AG04449 (cell line): ENCODE measurements at places on chromosomes 5 and 9.

DNA sequence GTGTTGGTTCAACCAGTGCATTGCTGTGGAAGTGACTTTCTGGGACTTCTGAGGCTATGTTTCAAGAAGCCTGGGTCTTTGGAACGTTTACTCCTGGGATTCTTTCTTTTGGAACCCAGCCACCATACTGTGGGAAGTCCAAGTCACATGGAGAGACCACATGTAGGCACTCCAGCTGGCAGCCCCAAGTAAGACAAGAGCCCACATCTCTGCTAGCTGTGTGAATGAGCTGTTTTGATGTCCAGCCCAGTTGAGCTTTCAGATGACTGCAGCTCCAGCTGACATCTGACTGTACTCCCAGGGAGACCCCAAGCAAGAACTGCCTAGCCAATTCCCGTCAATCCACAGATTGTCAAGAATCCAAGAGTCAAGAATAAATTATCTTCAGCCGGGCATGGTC lies 60.1 kb upstream of the SPATA31D4 start:
- no peak for DNase-seq

DNA sequence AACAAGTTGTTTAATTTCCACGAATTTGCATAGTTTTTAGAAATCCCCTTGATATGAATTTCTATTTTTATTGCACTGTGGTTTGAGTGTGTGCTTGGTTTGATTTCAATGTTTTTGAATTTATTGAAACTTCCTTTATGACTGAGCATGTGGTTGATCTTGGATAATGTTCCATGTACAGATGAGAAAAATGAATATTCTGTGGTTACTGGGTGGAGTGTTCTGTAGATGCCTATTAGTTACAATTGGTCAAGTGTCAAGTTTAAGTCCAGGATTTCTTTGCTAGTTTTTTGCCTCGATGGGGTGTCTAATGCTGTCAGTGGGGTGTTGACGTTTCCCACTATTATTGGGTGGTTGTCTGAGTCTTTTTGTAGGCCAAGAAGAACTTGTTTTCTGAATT lies 319.5 kb upstream of the ACTBL2 start:
- DNase-seq = no peak

DNA sequence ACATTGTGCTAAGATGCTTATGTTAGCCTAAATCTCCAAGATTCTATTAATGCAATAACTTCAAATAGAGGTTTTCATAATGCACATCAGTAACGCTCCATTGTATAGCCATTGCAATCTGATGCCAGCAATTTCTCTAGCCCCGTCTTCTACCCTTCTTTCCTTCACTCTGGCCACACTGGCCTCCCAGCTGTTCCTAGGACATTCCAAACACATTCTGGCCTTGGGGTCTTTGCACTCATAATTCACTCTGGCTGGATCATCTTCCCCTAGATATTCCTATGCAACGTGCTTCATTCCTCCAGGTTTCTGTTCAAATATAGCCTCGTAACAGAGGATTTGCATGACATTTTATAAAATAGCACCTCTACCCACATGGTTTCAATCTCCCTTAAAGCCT lies 23.3 kb downstream of the FAM81B start:
- no peak for DNase-seq

GRCh38 chr5:103393101-103393754 lies 134.7 kb downstream of the MACIR start:
- DNase-seq = no peak

GRCh38 chr9:68492806-68493205 lies 47.9 kb downstream of the TMEM252 start:
- no peak for DNase-seq

GRCh38 chr5:50325237-50325832 lies 115.8 kb downstream of the EMB start:
- DNase-seq = no peak

DNA sequence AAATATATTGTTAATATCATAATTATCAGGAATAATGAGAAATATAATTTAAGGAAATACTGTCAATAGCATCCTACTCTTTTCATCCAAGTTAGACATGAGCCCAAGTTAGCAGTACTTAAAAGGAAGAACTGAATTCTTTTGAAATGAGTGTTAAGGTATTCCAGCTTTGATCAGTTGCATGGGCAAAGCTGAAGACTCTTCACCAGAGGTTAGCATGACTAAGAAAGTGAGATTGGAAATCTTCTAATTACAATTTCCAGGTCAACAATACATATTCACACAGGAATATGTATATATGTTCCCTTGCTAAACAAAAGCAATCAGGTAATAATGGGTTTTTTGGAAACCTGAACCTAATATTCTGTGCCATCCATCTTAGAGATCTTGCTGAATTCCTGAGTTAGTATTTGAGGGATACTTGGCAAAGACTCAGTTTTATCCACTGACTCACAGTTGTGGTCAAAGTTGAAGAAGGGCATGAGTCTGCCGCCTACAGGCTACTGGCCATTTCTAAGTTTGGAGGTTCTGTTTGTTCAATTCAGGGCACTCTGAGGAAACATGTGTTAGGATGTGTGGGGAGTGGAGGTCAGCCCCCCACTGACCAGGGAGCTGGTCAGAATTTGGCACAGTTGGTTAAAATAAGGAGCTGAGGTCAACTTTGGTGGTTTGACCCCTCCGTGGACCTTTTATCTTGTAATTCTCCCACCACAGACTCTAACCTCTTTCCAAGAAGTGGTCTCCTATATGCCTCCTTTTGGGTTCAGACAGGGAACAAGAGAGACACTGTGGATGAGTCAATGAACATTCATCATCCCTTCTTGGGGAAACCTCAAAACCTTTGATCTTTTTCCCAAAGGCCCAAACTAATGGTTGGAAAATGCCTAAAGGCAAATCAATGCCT lies 118.3 kb downstream of the PIK3R1 start:
- DNase-seq = no peak

- no peak for DNase-seq
Observed at GRCh38 chr9:136726118-136726517, 13.7 kb downstream of the DIPK1B start.

DNA sequence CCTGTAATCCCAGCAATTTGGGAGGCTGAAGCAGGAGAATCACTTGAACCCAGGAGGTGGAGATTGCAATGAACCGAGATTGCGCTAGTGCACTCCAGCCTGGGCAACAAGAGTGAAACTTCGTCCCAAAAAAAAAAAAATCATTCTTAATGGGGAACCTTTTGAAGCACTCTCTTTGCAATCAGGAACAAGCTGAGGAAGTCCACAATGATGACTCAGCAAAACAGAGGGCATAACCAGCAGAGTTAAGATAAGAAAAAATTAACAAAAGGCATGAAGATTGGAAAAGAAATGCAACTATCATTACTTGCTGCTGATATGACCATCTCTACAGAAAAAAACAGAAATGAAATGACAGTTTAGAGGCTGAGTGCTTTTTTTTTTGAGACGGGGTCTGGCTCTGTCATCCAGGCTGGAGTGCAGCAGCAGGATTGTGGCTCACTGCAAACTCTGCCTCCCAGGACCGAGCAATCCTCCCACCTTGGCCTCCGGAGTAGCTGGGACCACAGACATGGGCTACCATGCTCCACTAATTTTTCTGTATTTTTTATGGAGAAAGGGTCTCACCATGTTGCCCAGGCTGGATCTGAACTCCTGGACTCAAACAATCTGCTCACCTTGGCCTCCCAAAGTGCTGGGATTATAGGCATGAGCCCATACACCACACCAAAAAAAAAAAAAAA lies 88.0 kb downstream of the FNBP1 start:
- no peak for DNase-seq

DNA sequence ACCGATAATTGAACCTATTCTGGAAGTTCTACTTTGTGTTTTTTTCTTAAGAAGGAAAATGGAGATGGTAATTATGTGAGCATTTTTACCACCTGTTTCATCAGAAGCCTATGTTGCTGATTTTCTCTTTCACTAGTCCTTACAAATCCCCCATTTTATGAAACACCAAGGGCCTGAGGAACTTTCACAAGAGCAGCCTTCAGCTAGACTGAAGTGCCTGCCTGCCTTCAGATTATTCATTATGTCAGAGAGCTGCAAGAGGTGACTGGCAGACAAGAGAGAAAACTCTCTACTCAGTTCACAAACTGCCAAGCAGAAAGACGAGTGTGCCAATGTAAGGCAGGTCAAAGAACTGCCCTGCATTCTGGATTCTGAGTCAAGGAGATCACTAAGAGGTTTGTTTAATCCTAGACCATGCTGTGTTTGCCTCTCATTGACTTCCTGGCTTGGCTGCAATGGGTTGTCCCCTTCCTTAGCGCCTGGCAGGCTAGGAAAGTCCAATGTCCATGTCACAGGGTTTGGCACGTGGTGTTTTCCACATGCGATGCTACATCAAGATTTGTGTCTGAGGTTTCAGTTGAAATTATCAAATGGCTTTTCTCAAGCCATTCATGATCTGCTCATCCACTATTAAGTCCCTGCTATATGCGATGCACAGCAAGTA lies 143.3 kb downstream of the CDC42SE2 start:
- DNase-seq = no peak

DNA sequence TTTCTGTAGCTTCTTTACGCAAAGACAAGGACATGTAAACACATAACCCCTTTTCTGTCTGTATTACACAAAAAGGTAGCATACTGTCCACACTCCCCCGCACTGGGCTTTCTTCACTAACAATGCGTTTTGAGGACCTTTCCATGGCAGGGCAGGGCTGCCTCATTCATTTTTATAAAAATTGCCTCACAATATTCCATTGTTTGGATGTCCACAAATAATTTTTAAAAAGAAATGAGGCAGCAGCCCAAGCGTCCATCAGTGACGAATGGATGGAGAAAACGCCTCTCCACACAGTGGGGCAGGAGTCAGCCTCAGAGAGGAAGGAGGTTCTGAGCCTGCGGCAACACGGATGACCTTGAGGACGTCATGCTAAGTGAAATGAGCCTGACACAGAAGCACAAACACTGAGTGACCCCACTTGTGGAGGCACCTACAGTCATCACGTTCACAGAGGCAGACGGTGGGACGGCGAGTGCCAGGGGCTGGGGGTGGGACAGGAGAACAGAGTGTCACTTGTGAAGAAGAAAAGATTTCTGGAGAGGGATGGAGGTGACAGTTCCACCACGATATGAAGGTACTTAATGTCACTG lies 67.8 kb downstream of the RASGEF1C start:
- no peak for DNase-seq

- DNase-seq = no peak
Observed at GRCh38 chr9:34628656-34629490, at the start of gene ARID3C. TSS of gene ARID3C (minus strand) at chr9:34629066. CDS start at chr9:34628014, 1,052 bp downstream.

DNA sequence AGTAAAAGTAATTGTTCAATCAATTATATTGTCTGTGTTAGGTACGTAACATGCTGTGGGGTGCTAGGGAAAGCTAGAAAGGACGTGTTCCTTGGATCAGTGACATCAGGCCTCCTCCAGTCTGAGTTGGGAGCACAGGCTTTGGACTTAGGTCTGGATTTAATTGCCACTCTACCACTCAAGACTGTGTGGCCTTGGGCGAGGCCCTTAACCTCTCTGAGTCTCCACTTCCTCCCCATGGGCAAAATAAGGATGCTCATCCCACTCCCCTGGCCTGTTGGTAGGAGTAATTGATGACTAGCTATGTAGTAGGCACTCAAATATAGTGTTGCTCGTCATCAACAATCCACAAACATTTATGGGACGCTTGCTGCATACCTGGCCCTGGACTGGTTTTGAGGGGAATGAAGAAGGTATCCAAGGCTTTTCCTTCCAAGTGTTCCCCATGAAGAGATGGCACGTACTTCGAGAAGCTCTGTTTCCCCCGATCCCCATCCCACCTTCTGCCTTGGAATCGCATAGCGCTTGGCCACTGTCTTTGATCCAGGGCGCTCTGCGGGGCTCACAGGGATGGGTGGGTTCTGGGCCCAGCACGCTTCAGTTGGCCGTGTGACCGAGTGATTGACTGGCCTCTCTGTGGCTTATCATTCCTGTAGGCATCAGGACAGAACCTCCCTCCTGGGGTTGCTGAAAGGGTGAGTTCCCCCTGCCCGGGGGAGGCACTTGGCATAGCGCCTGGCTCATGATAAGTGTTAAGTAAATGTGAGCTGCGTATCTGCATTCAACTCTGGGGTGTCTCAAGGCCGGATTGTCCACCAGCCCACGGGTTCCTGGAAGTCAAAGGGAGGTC lies 8.1 kb downstream of the FGF18 start:
- no peak for DNase-seq

- no peak for DNase-seq
Observed at GRCh38 chr9:14661421-14662059, 31.7 kb downstream of the ZDHHC21 start.

DNA sequence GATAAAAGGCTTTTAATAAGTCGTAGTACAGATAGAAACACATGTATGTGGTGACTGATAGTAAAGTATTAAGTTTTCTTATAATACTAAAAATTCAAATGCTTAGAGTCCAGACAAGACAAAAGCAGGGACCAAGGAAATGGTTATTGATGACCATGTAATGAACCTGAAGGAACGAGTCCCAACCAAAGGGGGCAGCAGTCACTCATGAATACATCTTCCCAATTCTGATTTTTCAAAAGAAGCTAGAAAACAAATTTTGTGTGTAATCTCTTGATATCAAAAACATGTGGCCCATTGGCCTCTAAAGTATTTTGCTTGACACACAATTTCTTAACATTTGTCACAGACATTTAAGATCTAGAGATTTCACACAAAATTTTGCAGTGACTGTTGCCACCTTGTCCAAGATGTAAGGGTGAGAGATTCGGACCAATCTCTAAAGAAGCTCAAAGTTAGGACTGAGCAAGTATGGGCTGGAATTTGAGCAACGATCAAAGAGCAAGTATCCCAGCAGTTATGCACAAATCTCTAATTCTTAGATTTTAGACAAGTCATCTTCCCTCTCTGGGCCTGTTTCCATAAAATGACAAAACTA lies 66.8 kb downstream of the ARL15 start:
- no peak for DNase-seq

DNA sequence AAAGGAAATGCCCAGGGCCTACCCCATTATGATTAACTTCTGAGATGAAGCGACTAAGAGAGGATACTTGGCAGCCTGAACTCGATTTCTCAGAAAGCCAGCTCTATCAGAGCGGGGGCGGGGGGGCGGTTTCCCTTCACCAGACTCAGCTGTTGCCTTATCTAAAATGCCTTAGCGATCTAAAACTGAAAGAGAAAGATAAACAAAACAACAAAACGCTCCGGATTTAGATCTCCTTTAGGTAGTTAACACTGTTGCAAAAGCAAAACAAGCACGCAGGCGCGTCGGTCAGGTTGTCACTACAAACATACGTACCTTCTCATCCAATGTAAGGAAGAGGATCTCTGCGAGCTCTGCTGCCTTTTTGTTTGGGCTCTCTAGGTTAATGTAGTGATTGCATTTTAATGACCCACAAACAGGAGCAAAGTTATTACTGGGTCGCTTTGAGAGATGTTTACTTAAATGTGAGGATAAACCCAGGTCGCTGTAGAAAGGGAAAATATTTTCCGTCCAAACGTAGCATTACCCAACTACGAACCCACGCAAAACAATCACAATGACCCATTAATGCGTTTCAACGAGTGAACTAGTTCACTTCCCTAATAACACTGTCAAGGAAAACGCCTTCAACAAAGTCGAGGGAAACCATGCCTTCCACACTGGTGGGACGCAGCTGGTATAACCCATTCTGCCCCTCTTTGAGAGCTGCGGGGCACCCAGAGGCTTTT lies 982 bp downstream of the EPB41L4A start:
- DNase-seq = no peak

GRCh38 chr5:158691631-158692255 lies 408.0 kb downstream of the EBF1 start:
- no peak for DNase-seq

GRCh38 chr5:7565559-7565958 lies 169.6 kb downstream of the ADCY2 start:
- DNase-seq = no peak

GRCh38 chr5:95029569-95030366 lies 255.1 kb downstream of the MCTP1 start:
- DNase-seq = no peak

GRCh38 chr9:120485788-120486187 lies 94.2 kb downstream of the CDK5RAP2 start:
- DNase-seq = no peak
